ENCODE measurements at places on chromosomes 2 and 18.

DNA sequence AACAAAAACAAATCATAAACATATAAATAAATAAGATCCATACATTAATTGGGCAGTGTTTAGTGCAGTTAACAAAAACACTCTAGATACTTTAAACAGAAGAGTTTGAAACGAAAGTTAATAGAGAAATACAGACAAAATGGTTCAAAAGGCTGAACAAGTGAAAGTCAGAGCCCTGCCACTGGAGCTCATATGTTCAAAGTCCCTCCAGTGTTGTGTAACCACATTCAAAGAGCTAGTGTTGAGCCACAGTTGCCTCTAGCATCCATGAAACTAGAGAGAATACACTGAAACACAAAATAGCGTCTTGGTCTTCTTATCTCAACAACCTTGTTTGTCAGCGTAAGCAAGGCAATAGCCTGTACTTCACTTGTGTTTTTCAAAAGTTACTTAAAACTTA, 1309.8 kb upstream of the NRXN1 start:
- no peak for DNase-seq

- no peak for DNase-seq
Observed at GRCh38 chr2:231002641-231003040, 6.7 kb downstream of the SPATA3 start.

GRCh38 chr18:22504251-22505030, 86.7 kb upstream of the CTAGE1 start:
- DNase-seq = peak; percentile 57

DNA sequence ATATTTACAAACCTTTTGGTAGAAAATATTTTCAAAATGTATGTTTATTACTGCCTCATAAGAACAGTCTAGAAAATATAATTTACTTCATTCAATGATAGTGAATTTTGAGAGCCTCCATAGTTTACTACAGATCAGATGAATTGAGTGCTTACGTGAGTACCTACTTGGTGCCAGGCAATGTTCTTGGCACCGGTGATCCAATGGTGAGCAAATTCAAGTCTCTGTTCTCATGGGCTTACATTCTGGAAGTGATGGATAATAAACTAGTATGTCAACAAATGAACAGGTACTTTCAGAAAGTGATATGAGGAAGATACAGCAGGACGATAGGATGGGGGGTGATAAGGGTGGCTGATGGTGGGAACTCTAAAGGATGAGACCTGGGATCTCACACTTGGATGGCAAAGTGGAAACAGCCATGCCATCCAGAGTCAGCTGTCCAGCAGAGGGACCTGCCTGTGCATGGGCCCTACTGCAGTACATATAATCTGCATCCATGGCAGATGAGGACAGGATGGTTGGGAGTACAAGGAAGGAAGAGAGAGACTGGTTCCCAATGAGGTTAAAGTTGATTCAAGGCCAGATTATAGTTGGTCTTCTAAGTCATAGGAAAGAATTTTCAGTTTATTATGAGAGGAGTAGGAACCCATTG, 277.0 kb downstream of the NEDD4L start:
- no peak for DNase-seq

DNA sequence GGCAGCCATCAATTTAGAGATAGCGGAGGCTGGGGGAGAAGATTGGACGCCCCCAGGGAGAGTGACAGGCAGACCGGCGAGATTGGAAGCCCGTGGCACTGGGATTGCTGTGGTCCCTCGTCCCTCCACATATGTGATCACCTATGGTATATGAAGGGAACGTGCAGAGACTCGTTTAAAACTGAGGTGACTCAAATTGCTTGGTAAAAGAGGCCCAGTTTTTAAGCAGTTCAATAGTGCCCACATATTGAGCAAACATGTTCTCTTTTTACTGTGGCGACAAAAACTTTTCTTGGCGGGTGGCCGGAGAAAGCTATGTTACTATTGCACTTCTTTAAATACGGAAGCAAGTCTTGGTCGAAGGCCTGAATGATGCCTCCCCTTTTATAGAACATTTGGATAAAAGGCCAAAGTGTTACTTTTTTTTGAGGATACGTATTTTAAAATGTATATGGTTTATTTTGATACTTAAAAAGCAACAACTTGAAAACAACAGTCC, 9.1 kb downstream of the B3GNT2 start:
- DNase-seq = no peak

DNA sequence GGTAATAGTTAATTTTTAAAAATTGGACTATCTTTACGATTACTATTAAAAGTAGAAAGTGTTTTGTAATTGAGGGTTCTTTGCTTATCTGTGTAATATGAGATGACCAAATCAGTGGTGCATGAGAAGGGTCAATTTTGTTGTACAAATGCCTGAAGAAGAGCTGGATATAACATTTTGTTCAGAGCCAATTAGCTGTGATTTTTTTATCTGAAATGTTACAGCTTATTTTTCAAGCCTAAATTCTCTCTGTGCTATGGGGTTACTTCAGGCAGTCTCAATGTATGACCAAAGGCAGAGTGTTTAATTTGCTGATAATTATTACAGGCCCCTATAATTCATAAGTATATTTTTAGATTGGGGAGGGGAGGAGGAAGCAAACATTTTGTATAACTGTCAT, 41.8 kb downstream of the OTX1 start:
- DNase-seq = no peak

DNA sequence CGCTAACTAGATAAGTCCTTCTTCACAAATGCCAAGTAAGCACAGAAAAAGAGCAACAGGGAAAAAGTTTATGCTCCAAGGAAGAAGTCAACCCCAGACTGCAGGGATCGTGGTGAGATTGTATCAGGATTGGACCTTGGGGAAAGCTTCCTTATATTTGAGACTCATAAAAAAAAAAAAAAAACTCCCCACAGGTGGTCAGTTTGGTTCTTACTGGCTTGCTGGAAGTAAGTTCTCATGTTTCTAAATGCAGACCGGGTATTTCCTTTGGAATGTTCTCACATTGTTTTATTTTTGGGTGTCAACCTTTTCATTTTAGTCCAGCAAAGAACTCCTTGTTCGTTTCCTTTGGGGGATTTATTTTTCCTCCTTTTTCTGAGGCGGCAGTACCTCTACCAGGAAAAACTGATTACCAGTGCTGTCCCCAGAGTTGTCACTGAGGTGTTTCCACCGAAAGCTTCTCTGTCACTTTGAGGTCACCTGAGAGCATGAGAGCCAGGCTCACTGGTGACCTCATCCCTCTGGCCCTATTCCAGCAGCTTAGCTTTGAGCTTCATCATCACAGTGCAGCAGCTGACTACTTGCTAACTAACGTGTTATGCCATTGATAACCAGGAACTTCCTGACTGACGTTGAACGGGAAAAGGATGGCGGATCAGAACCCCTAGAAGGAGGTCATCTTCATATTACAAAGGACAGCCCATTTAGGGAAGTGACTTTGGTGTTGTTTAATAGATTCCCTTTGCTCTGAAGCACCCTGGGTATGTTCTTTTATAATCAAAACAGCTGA, 16.8 kb upstream of the ATP8B1 start:
- DNase-seq = peak; percentile 69

- DNase-seq = peak; percentile 78
Observed at GRCh38 chr2:19819097-19820065, 82.4 kb downstream of the TTC32 start.

- peak; percentile 65 for DNase-seq
Observed at GRCh38 chr2:120029672-120030640, 17.1 kb downstream of the EPB41L5 start.

- DNase-seq = peak; percentile 11
Observed at GRCh38 chr2:48467637-48468036, 62.3 kb upstream of the STON1 start.

DNA sequence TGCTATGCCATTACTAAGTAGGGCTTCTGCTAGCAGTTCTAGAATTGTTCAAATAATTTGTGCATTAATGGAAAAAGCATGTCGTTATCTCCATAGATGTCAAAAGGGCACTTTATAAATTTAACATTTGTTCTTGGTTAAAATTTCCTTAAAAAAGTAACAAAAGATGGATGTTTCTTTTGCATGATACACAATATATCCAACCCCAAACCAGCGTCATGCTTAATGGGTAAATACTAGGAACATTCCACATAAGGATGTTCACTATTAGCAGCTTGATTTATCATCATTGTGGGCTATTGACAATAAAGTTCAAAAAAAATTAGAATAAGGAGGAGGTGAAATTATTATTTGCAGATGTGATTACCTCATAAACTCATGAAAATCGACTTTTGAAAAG, 79.7 kb downstream of the GREB1L start:
- DNase-seq = peak; percentile 29

DNA sequence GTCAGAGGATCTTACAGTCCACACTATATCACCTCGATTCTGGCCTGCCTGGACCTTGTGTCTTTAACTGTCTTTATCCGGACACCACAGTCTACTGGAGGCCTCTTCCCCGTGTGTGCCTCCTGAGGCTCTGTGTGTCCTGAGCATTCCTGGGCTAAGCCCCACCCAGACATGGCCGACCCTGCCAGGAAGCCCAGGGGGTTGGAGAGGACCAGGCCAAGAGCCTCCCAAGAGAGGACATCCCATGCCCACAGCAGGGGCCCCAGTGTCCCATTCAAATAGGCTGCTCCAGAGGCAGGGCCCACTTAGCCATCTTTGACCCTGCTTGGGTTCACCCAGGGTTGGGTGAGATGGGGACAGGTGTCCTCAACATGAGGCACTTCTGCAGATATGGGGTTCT, 84.7 kb upstream of the OTOS start:
- DNase-seq = no peak

DNA sequence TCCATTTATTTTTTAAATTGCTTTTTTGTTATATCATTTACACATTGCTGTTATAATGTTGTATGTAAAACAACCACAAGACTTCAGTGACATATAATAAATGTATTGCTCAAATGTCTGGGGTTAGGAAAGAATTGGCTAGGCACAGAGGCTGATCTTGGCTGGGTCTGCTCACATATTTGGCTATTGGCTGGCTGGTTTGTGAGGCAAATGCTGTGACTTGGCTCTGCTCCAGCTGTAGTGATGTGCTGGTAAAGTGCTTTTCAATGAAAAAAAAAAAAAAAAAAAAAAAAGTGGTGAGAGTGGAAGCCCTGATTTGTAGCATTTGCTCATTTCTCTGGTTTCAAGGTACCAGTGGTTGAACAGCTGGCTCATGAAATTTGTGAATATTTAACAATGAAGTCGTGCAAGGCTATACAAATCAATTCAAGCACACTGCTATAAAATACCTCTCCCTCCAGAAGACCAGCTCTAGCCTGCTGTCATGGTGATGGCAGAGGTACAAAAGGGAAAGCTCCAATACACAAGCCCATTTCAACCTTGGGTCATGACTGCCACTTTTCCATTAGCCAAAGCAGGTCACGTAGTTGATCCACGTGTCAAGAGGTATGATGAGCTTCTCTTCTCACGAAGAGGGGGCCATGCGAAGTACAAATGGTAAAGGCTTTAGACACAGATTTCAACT, 43.7 kb upstream of the RIT2 start:
- DNase-seq = peak; percentile 38

GRCh38 chr18:46068763-46069162, 3.3 kb downstream of the PSTPIP2 start:
- DNase-seq = no peak

DNA sequence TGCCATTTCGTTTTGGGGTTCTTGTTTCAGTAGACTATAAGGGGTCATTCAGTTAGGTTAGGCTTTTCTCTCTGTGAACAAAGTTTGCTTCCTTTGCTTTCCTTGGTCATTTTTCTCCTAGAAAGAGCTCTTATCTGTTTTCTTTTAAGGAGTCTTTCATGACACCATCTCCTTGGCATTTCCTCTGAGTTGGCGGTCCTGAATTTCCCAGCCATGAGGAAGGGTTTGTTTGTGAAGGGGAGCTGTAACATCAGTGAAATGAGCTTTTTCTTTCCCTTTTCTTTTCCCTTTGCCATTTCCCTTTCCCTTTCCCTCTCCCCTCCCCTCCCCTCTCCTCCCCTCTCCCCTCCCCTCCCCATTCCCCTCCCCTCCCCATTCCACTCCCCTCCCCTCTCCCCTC, 61.7 kb downstream of the MAP4K4 start:
- peak; percentile 96 for DNase-seq

GRCh38 chr2:236785611-236786057, 216.0 kb downstream of the ACKR3 start:
- DNase-seq = peak; percentile 23

DNA sequence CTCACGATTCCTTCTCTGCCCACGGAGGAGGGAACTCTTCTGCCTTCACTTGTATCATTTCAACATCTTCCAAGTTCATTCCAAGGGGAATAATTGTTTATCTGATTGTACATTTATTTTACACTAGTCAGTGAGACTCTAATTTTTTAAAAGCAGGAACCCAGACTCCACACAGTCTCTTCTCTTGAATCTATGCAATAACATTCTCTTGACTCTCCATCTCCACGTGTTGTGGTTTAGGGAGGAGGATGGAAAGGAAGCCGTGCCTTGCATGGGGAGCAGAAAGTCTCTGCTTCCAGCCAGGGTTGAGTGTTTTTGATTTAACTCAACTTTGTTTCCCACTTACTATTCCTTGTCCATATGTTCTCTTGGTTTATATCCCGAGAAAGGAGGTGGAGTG, 131.1 kb upstream of the RIOK3 start:
- peak; percentile 82 for DNase-seq

- peak; percentile 20 for DNase-seq
Observed at GRCh38 chr2:17363846-17364245, 154.4 kb downstream of the RAD51AP2 start.

GRCh38 chr2:119810049-119810630, 50.4 kb downstream of the PTPN4 start:
- no peak for DNase-seq

DNA sequence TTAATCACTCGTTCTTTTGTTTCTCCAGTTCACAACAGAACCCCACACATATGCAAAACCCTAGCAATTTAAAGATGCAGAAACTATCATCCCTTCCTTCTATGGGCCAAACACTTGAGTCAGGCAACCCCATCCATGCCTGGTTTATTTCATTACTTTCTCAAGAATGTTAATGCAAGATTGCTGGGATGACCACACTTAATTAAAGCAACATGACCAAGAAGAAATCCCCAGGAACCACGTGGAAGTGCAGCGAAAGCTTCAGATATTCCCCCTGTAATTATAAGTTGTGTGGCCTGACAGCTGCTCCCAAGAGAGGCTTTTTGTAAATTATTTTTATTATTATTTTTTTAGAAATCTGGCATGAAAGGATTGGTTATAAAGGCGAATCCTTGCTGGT, 246.2 kb upstream of the ID2 start:
- peak; percentile 83 for DNase-seq

- no peak for DNase-seq
Observed at GRCh38 chr18:79690071-79690470, 10.5 kb downstream of the CTDP1 start.

- no peak for DNase-seq
Observed at GRCh38 chr18:76915456-76915855, 93.1 kb downstream of the ZNF236 start.

GRCh38 chr2:46126571-46126970, 170.6 kb upstream of the EPAS1 start:
- DNase-seq = no peak

DNA sequence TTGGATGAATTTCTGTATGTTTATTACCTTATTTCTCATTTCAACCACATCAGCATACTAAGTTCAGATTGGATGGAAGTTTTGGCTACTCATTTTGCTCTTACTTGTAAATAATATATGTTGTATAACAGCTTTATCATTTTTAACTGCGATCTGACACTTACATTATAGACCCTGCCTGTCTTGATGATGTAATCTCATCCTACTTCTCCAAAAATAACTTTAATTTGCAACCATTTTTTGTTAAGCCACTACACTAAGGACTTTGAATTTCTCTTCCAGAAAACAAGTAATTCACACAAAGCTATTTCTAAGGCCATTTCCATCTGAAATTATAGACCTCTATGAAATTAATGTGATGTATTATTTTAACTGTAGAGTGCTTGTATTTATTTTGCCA, 240.7 kb downstream of the WDR7 start:
- DNase-seq = no peak

GRCh38 chr2:132404056-132404455, 12.5 kb upstream of the GPR39 start:
- no peak for DNase-seq

GRCh38 chr18:13461469-13461868, 242.9 kb downstream of the LDLRAD4 start:
- DNase-seq = no peak
